ENCODE measurements at places on chromosomes 5 and 9.

GRCh38 chr5:160555971-160556631, 134.4 kb downstream of the PTTG1 start:
- H3K27me3 ChIP-seq, result peaks cover 6% of the 10 kb centered on the region
- H3K27ac ChIP-seq, result no peak overlapping the region
- H3K36me3 ChIP-seq, result no peaks in the 10 kb centered on the region
- DNase-seq, result no peak

- H3K27ac ChIP-seq, result no peak overlapping the region
- H3K4me1 ChIP-seq, result peaks cover 6% of the 10 kb centered on the region
- H3K4me3 ChIP-seq, result no peak overlapping the region
- peaks cover 11% of the 10 kb centered on the region for H3K27me3 ChIP-seq
- DNase-seq, result no peak
Measured at GRCh38 chr5:72468024-72468423, 39.2 kb downstream of the ZNF366 start.

DNA sequence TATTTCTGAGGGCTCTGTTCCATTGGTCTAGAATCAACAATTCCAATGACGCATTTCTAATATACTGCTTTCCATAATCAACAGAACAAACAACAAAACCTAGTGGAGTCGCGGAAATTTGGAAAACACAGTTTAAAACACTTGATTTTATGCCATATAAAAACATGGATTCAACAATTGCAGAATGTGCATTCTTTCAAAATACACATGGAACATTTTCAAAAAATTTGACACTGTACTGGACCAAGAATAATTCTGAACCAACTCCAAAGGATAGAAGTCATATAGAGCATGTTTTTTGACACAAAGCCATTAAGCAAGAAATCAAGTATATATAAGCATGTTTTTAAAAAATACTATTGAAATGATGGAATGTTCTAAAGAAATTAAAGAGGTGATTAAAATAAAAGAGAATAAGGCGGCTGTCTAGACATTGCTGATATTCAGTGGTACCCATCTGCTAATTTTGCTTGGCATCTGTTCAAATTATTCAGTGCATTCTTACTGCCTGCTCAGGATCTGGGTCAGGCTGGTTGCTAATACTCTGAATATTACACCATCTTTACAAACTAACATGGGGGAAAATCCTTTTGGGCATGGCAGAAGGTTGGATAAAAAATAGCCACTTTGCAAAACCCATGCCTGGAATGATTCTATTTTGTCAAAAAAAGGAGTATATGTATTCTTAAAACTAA, 221.3 kb downstream of the NPR3 start:
- H3K4me3 ChIP-seq, result no peak overlapping the region
- H3K4me1 ChIP-seq, result no peaks in the 10 kb centered on the region
- no peaks in the 10 kb centered on the region for H3K27me3 ChIP-seq
- H3K27ac ChIP-seq, result no peak overlapping the region
- DNase-seq, result no peak

GRCh38 chr5:58266402-58266801, 193.5 kb downstream of the PLK2 start:
- no peaks in the 10 kb centered on the region for H3K4me1 ChIP-seq
- no peak for DNase-seq
- peaks cover 1% of the 10 kb centered on the region for H3K27me3 ChIP-seq
- H3K36me3 ChIP-seq, result no peaks in the 10 kb centered on the region

- H3K4me1 ChIP-seq, result no peaks in the 10 kb centered on the region
- no peak overlapping the region for H3K4me3 ChIP-seq
- no peak overlapping the region for H3K27ac ChIP-seq
- H3K36me3 ChIP-seq, result peaks cover 13% of the 10 kb centered on the region
Measured at GRCh38 chr9:21883642-21884041, 81.2 kb downstream of the MTAP start.
